ENCODE measurements at places on chromosomes 3 and 15. TPM values are rescaled to one million over a fixed set of nuclear protein-coding genes. Genes with fewer than 3 reads are reported as not detected.

IMPG2 gene
- 0.17 TPM for polyA plus RNA-seq

UBL7 gene
- polyA plus RNA-seq = 45.8 TPM

FBXW12 gene
- not detected for polyA plus RNA-seq

- no peak for DNase-seq
- H3K27ac ChIP-seq = no peak overlapping the region
- no peaks in the 10 kb centered on the region for H3K36me3 ChIP-seq
- no peak overlapping the region for H3K4me3 ChIP-seq
Observed at GRCh38 chr3:130414457-130414856, 69.0 kb downstream of the COL6A5 start.

DNA sequence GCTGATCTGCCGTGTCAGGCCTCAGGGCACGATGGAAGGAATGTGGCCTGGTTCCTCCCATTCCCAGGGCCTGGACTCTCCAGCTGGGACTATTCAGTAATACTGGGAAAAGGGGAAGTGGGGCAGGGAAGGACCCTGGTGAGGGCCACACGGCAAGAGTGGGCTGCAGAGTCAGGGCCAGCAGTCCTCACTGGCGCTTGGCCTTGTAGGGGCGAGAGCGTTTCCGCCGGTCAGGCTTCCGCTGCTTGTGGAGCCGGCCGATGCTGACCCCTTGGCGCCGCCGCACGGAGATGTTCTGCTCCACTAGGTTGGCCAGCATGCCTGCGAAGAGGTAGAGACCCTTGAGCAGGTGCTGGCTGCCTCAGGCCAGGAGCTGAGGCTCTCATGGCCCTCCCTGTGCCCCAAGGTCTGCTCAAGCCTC, 42.8 kb downstream of the SEMA3G start:
- no peak for DNase-seq
- no peak overlapping the region for H3K27ac ChIP-seq

GRCh38 chr3:194056731-194057415, 79.1 kb upstream of the HES1 start:
- H3K4me1 ChIP-seq = peaks cover 11% of the 10 kb centered on the region
- no peaks in the 10 kb centered on the region for H3K36me3 ChIP-seq
- H3K27ac ChIP-seq = no peak overlapping the region
- no peak overlapping the region for H3K4me3 ChIP-seq
- DNase-seq = no peak
- no peaks in the 10 kb centered on the region for H3K27me3 ChIP-seq

GRCh38 chr3:139460076-139460475, 16.2 kb downstream of the RBP2 start:
- no peaks in the 10 kb centered on the region for H3K36me3 ChIP-seq
- H3K4me1 ChIP-seq = peaks cover 26% of the 10 kb centered on the region
- DNase-seq = no peak
- H3K27me3 ChIP-seq = no peaks in the 10 kb centered on the region
- H3K4me3 ChIP-seq = no peak overlapping the region

GRCh38 chr3:56423661-56424099, 44.6 kb downstream of the ERC2 start:
- no peaks in the 10 kb centered on the region for H3K27me3 ChIP-seq
- no peak overlapping the region for H3K4me3 ChIP-seq
- no peaks in the 10 kb centered on the region for H3K4me1 ChIP-seq
- DNase-seq = no peak
- no peaks in the 10 kb centered on the region for H3K36me3 ChIP-seq
- H3K27ac ChIP-seq = no peak overlapping the region

DNA sequence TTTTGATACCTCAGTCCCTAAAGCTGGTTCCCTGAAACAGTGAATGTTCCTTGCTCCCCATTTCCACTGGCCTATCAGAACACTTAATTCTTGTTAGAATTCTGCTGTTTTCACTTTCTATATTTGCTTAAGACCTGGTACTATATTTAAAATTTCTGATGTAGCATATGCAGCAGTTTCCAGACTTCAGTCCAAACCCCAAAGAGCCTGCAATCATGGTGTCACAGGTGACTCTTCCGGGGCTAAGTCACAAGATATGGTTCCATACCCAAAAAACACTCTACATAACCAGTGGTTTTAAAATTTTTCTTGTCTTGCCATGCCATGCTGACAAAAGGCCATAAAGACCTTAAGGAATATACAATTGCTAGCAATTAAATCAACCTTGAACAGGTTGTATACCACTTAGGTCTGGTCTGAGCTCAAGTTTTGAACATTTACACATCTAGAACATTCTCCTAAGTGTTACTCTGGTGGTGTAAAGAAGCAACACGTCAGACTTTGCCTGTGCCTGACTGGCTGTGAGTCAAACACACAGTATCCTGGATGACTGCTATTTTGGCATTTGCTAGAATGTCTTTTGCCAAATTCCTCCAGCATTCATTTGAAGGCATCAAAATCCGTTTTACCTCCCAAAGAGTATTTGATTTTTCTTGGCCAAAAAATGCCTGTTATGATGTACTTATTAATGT, 160.0 kb downstream of the FRMD5 start:
- H3K4me3 ChIP-seq = no peak overlapping the region
- H3K27ac ChIP-seq = no peak overlapping the region
- DNase-seq = no peak
- no peaks in the 10 kb centered on the region for H3K36me3 ChIP-seq

- no peaks in the 10 kb centered on the region for H3K4me1 ChIP-seq
- no peaks in the 10 kb centered on the region for H3K27me3 ChIP-seq
- DNase-seq = no peak
- H3K4me3 ChIP-seq = no peak overlapping the region
- no peak overlapping the region for H3K27ac ChIP-seq
- H3K36me3 ChIP-seq = no peaks in the 10 kb centered on the region
Observed at GRCh38 chr3:147713234-147714133, 304.3 kb downstream of the ZIC1 start.

DNA sequence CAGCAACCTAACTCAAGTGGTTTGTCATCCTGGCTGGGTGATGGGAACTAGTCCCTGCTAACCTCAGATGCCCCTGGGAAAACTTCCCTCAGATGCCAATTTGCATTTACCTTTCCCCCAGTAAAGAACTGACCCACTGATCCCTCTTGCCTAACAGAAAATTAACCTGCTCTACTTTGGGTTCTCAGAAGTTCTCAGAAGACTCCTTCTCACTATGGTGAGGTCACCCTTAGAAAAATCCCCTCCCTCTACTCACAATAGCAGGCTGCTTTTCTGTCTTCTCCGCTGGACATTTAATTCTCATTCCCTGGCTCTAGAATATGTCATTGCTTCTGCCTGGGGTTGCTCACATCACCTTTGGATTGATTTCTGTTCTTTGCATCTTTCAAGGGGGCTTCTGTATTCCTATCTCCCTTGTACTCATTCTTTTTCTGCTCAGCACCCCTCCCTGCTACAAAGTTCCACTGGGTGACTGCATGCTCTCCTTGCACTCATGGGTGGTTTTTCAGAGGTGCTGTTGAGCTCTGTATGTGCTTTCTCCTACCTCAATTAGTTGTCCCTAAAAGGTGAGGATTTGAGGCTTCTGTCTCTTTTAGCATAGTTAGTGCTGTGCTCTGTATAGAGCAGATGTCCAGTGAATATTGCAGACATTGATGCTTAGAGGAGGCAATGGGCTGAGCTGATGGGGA, 869 bp downstream of the PLA1A start:
- peaks cover 4% of the 10 kb centered on the region for H3K27me3 ChIP-seq
- H3K4me3 ChIP-seq = no peak overlapping the region
- no peak overlapping the region for H3K27ac ChIP-seq
- no peak for DNase-seq
- H3K4me1 ChIP-seq = no peaks in the 10 kb centered on the region

DNA sequence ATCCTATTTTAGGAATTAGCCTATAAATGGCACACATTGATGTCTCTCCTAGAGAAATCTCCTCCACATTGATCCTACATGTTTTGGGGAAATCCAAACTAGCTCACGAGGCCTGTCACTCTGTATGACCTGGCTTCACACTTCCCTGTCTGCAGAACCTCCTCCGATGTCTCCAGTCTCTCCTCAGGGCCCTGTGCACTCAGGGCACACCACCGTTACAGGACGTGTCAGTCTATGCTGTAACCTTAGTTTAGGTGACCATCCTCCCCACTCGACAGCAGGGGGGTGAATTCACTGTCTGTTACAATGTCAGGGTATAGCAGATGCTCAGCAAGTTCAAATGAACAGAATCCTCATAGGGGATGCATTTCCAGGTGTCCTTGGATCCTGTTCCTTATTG, 249.1 kb downstream of the OCA2 start:
- H3K27ac ChIP-seq = no peak overlapping the region
- DNase-seq = no peak
- no peaks in the 10 kb centered on the region for H3K27me3 ChIP-seq
- H3K4me3 ChIP-seq = no peak overlapping the region
- H3K4me1 ChIP-seq = peaks cover 3% of the 10 kb centered on the region

Measured in keratinocyte (primary cell).